ENCODE measurements at places on chromosomes 6 and 20.

- no peak for DNase-seq
Measured at GRCh38 chr20:50725724-50726005, 5.7 kb upstream of the PARD6B start.

- DNase-seq: no peak
Measured at GRCh38 chr6:168213121-168213524, 106.5 kb downstream of the DACT2 start.

GRCh38 chr20:41290804-41291389 lies 26.6 kb downstream of the ZHX3 start:
- DNase-seq: no peak

DNA sequence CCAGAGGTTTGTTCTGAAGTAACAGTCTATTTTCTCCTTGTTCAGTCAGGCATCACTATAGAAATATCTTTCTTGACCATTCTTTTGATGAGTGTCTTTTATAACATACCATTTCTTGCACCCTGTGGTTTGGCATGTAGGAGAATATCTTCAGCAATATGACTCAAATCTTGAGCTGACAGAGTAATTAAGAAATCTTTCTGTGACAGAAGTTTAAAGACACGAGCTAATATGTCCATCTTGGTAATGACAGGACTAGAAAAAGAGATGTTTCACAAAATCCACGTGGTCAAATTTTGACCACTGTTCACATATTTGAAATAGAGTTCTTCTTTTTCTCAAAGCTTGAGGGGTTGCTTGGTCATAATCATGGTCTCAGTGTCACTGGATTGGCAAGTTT lies 149.9 kb downstream of the MYB start:
- no peak for DNase-seq

DNA sequence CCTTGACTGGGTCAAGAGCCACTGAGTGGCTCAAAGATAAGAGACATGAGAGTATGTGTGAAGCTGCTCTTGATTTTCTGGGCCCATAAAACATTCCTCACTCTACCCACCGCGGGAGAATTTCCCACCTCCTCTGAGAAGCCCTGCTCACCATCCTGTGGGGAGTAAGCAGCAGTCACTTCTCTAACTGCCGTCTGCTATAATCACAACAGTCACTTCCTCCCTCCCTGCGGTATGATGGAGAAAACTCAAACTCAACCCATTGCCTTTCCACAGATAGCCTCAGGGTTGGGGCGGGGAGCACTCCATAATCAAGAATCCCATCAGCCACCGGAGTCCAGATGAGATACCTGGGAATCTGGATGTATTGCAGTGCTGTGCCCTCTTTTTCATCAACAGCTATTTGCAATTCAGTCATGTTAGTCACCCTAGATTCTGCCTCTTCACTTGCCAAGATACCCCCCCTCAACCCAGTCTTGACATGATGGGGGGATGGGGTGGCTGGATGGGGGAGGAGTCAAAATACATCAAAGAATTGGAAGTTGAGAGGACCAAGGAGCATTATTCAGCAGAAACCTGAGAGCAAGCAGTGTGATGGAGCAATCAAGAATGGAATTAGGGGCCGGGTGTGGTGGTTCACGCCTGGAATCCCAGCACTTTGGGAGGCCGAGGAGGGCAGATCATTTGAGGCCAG lies 5.1 kb downstream of the MOCS1 start:
- DNase-seq: no peak

GRCh38 chr6:30687659-30688431 lies 1.4 kb upstream of the PPP1R18 start:
- DNase-seq: no peak

DNA sequence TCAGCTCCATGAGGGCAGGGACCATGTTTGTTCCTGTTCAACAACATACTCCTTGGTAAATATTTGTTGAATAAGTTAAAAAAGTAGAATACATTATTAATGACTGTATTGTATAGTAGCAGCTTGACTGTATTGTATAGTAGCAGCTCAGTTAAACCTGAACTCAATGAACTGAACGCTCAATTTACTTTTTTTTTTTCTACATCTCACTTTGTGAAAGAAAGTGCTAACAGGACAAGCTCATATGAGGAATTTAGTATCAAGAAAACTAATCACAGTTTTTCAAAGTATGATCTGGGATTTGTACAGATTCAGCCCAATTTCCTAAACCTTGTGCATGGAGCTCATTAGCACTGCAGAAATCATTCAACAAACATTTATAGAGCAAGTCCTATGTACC lies 38.8 kb upstream of the NR2E1 start:
- DNase-seq: no peak

DNA sequence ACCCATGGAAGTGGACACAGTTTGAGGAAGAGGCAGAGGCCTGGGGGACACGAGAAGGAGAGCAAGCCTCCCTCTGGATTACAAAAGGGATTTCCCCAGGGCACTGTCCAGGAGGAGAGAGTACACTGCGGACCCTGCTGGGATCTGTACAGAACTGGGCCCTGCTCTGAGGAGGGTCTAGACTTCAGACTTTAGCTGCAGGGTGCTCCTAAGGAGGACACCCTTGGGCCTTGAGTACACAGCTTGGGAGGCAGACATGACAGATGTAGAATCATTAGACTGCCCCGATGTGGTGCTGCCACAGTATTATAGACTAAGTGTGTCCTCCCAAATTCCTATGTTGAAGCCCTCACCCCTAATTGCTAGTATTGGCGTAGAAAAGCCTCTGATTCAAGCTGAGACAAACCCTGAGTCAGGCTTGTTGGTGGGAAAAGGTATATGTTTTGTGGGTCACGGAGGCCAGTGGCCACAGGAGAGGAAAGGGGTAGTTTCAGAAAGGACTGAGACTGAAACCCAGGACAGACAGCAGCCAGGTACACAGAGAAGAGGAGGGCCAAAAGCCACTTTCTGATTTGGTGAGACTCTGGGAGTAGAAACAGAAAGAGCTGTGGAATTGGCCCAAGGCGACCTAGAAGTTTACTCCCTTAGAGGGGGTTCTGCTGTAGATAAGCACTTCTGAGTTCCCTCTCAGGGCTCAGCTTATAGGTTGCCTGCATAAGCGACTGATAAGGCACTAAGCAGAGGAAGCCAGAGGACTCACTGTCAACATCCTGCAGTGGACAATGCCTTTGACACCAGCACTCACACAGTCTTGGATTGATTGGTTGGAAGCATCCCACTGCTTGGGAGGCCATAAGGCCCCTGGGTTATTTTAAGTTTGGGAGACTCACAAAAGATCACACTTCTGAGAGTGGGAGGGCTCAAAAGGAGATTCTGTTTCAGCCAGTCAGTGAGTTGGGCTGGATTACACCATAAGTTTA lies 16.5 kb upstream of the SH3BGRL2 start:
- no peak for DNase-seq

- DNase-seq: no peak
Measured at GRCh38 chr6:152458648-152459644, 178.2 kb downstream of the SYNE1 start.

- no peak for DNase-seq
Measured at GRCh38 chr6:53825532-53826321, 30.9 kb downstream of the LRRC1 start.

- no peak for DNase-seq
Measured at GRCh38 chr6:2109796-2110195, 135.6 kb downstream of the GMDS start.

DNA sequence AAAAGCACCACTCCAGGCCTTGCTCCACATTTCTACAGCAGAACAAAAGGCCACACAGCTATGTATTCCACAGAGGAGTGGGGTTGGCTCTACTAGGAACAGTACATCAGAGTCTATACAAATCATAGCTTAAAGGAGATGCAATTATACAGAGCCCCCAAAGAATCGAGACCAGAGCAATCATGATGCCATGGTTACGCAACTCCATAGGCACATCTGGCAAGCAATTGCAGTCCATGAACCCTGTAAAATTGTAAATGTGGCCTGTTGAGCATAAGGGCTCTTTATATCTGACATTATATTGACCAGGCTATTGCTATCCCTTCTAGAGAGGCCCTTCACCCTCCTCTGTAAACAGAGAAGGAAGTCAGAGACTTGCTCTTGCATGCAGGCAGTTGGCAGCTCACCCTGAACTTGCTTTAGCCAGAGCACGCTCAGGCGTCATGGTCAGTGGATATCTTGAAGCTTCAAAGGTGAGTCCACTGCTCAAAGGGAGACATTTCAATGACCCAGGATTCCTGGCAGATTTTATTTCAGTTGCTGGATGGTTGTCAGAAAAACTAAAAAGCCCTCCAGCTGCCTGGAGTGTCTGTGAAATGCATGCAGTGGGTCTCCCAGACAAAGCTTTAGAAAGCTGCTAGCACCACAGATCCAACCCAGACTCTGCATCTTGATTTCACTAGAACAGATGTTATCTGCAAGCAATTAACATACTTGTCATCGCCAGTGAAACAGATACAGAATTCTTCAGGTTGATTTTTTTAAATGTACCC lies 357.2 kb downstream of the CENPW start:
- no peak for DNase-seq

DNA sequence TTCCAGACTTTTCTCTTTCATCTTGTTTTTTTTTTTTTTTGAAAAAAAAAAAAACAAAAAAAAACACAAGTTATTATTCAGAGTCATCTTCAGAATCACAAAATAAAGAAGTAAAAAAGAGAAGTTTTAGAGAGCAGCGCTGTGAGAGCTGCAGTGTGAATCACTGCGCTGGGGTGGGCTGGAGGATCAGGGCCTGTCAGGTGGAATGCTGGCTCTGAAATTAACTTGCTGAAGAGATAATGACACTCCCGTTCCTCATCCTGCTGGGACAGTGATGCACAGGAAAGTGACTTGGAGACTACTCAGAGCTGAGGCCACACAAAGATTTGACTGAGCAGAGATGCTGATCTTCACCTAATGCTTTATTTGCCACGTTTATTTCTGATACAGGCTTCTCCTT lies 42.7 kb upstream of the CLDN20 start:
- DNase-seq: no peak

DNA sequence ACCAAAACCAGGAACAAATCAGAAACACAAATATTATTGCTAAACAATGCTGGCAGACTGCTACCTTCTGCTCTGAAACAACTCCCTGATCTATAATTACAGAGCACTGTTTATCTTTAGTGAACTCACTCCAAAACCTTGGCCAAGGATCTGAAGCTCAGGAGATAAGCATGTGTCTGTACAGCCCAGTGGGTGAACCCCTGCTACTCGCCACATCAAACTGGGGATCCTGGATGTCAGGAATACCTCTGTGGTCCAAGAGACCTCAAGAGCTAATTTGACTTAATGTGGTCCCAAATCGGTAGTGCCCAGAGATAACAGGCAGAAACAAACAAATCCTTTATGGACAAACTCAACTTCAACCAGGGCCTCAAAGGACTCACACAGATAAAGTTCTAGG lies 381.8 kb downstream of the KIF16B start:
- DNase-seq: no peak

- no peak for DNase-seq
Measured at GRCh38 chr6:33622456-33623431, 1.6 kb downstream of the ITPR3 start.

DNA sequence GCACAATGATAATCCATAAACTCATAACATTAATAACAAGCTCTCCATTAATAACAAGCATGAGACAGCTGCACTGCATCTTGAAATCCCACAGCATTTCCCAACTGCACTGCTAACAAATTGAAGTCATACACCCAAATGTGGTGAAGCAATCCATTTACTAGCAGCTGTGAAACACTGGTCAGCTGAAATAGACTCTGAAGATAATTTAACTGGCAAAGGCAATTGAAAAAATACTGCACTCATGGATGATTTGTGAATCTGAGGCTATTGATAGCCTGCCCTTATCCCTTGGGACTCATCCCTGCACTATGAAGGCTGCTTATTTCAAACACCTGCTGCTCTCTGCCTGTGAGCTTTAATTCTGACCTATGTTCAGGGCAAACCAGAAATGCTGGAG lies 49.1 kb upstream of the PLCB1 start:
- DNase-seq: no peak

DNA sequence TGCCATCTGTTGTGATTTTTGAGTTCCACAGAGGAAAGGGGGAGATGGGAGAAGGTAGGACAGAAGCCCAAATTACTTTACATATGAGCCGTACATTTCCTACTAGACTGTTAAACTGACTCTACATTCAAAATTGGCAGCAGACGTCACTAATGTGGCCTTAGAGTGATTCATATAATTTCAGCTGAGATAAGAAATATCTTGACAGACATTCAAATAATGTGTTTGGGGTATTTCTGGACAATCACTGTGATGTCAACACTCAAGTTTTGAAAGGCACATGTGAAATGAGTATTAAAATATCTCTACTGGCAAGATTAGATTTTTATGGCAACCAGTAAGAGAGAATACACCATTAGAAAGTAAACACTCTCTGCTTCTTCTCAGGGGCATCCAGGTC lies 104.0 kb downstream of the MTFR2 start:
- no peak for DNase-seq

- no peak for DNase-seq
Measured at GRCh38 chr6:31114541-31114878, at the start of gene PSORS1C1. PSORS1C1 (plus strand) TSS chr6:31114800; CDS start chr6:31129633, 14,833 bp downstream.

DNA sequence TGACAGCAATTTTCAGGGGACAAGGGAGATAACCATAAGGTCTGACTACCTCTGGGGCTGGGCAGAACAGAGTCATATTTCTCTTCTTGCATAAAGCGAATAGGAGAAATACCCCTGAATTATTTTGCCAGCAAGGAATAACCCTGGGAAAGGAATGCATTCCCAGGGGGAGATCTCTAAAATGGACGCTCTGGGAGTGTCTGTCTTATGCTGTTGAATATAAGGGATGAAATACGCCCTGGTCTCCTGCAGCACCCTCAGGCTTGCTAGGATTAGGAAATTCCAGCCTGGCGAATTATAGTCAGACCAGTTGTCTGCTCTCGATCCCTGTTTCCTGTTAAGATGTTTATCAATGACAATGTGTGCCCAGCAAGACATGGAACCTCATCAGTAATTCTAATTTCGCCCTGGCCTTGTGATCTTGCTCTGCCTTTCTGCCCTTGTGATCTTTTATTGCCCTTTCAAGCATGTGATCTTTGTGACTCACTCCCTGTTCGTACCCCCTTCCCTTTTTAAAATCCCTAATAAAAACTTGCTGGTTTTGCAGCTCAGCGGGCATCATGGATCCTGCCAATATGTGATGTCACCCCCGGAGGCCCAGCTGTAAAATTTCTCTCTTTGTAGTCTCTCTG lies 221.6 kb upstream of the HS3ST5 start:
- DNase-seq: no peak

DNA sequence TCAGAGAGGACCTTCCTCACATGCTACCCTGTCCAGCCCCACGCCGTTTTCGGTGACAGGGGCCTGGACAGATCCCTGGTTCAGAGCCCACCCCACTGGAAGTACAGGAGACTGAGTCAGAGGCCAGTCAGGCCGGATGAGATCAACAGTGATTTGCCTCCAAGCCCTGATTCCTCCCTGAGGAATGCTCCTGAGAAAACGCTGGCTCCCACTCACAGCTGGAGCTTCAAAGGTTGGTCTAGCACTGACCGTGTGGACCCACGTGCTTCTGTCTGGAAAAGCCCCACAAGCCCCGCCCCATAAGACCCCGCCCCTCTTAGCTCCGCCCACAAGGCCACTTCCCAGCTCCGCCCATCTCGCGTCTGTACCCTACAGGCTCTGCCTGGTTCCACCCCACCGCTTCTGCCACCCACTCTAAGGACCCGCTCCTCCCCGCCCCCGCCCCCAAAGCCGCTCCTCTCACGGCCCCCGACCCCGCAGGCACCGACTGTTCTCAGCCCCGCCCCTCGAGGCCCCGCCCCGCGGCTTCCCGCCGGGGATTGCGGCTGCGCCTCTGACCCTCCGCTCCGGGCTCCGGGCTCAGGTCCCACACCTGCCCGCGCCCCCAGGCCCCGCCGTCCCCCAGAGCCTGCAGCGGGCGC lies 64.9 kb upstream of the BHLHE23 start:
- no peak for DNase-seq

Measured in stimulated activated CD4-positive, alpha-beta T cell treated with anti-CD3 and anti-CD28 coated beads, TNF-alpha, amount 100 ng/mL, for 48 hours (primary cell).